ENCODE measurements at places on chromosomes 3 and 15. TPM values are rescaled to one million over a fixed set of nuclear protein-coding genes. Genes with fewer than 3 reads are reported as not detected.

DNA sequence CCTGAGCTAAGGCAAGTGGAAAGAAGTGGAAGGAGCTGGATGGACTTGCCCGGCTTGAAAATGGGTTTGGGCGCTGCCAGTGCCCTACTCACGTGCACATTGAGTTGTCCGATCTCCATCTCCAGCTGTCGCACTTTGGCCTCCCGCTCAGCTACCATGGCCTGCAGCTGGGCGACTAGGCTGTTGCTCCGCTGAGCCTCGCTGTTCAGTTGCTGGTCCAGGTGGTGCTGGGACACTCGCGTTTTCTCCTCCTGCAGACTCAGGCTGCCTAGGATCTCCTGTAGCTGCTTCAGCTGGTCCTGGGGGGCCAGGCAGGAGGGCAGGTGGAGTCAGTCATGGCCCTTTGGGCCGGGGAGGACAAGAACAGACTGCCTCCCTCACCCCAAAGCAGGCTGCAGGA, 33.0 kb upstream of the HHATL start:
- H3K36me3 ChIP-seq: no peaks in the 10 kb centered on the region
- no peak for DNase-seq
- no peaks in the 10 kb centered on the region for H3K4me1 ChIP-seq

DNA sequence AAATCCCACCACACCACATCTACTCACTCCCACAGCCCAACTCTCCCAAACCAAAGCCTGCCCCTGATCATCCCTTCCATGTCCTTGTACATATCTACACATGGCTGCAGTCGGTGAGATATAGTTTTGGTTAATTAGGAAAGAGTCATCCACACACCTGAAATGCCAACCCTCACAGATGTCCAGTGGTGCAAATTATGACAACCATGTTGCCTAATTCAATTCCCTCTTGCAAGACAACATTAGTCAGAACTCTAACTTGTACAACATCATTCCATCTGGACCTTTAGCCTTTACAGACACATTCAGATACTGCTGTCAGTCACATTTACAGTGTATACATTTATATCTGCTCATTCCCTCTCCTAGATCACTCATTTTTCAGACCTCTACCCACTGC, 41.2 kb downstream of the TUBGCP4 start:
- no peak overlapping the region for H3K4me3 ChIP-seq
- DNase-seq: no peak
- no peaks in the 10 kb centered on the region for H3K27me3 ChIP-seq
- no peak overlapping the region for H3K27ac ChIP-seq
- H3K4me1 ChIP-seq: no peaks in the 10 kb centered on the region

DNA sequence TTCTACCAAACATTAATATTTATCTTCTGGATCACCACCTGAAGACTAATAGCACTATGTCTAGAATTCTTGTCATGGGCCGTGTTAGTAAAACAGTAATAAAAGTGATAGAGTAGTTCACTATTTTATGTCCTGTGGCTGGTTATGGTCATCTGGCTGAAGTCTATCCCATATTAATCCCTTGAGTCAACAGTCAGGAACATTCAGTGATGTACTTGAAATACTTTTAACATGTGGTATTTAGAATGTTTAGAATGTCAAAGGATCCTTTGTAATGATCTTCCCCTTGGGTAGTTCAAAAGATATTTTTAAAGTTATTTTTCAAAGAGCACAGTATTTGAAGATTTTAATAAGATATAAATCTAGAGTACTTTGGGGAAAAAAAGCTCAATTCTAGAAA, 117.0 kb downstream of the MBNL1 start:
- peaks cover 37% of the 10 kb centered on the region for H3K36me3 ChIP-seq
- H3K27me3 ChIP-seq: no peaks in the 10 kb centered on the region
- peaks cover 47% of the 10 kb centered on the region for H3K4me1 ChIP-seq

- H3K4me3 ChIP-seq: no peak overlapping the region
- H3K36me3 ChIP-seq: no peaks in the 10 kb centered on the region
- H3K27me3 ChIP-seq: no peaks in the 10 kb centered on the region
- H3K27ac ChIP-seq: no peak overlapping the region
- no peak for DNase-seq
These were observed 37.0 kb downstream of the SEMA6D start for GRCh38 chr15:47754312-47754711.

DNA sequence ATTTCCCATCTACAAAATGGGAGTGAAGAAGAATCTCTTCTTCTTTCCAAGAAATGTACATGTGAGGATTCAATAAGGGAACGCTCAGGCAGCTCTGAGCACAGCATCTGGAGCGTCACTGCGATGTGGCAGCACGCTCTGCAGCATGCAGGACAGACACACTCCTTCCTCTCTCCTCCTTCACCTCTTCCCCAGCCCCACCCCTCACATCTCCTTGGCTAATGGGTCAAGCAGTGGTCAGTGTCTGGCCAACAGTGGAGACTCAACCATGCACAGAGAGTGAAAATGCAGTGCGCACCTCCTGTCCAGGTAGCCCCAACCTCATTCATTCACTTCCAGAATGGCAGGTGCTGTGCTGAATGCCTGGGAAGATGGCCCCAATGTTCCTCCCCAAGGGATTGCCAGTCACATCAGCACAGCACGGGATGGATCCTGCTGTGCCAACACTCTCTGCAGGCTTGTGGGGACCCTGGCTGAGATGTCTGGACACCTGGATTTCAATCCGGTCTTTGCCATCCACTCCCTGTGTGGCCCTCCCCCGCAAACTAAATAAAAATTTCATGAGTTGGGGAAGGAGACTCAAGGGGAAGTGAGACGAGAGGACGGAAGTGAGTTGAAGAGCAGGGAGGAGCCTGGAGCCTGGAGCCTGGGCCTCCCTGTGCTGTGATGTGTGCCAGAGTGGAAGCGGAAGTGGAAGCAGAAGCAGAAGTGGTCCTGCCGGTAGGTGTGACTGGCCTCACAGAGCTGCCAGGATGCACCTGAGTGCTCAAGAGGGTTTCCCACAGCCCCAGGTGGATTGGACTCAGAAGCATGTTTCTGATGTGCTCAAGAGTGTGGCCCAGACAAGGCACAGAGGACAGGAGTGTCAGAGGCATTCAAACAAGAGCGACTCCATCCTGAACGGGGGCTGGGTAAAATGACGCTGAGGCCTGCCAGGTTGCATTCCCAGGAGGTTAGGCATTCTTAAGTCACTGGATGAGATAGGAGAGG, 163.9 kb downstream of the SMAD6 start:
- H3K36me3 ChIP-seq: no peaks in the 10 kb centered on the region
- peaks cover 22% of the 10 kb centered on the region for H3K27me3 ChIP-seq
- no peak overlapping the region for H3K27ac ChIP-seq
- H3K4me3 ChIP-seq: no peak overlapping the region
- H3K4me1 ChIP-seq: peaks cover 13% of the 10 kb centered on the region

The XCR1 gene
- total RNA-seq: not detected

The C3orf20 gene
- total RNA-seq: 0.10 TPM

The SPINT1 gene
- 2.9 TPM for total RNA-seq

- no peaks in the 10 kb centered on the region for H3K36me3 ChIP-seq
- peaks cover 92% of the 10 kb centered on the region for H3K27me3 ChIP-seq
- peaks cover 31% of the 10 kb centered on the region for H3K4me1 ChIP-seq
- DNase-seq: no peak
- H3K27ac ChIP-seq: no peak overlapping the region
- no peak overlapping the region for H3K4me3 ChIP-seq
These were observed 7.2 kb downstream of the FOXL2 start for GRCh38 chr3:138939561-138940241.

GRCh38 chr15:80942266-80942665, 47.4 kb downstream of the MESD start:
- no peak for DNase-seq
- no peak overlapping the region for H3K4me3 ChIP-seq
- no peak overlapping the region for H3K27ac ChIP-seq

The SLC9A9 gene
- 13.8 TPM for total RNA-seq

DNA sequence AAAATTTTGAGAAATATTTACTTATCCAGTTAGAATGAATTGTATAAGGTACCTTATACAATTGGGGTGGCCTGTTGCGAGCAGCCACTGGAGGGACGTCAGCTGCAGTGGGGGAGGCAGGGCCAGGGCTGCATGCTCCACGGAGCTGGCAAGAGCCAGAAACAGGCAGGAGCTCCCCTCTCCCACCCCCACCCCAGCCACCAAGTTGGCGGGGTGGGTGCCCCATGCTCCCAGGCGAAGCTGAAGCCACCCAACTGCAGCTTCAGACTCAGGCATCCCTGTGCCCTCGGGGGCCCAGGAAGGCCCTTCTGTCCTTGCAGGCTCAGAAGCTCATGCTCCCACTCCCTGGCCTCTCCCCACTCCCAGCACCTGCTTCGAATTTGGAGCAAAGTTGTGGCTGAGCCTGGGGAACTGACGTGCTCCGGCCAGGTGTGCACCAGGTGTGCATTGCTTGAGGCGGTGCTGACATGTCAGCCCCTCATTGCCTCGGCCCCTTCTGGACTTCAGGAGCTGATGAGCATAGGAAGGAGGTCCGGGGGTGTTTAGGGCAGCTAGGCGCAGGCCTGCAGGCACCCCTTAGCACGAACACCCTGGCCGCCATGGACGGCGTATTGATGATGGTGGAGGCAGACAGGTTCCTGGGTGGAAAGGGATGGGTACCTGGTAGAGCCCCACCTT, 743.8 kb upstream of the GBE1 start:
- no peaks in the 10 kb centered on the region for H3K36me3 ChIP-seq
- no peak overlapping the region for H3K4me3 ChIP-seq
- DNase-seq: no peak
- no peak overlapping the region for H3K27ac ChIP-seq

- no peaks in the 10 kb centered on the region for H3K36me3 ChIP-seq
- H3K4me3 ChIP-seq: no peak overlapping the region
- no peaks in the 10 kb centered on the region for H3K27me3 ChIP-seq
- H3K27ac ChIP-seq: no peak overlapping the region
- DNase-seq: no peak
These were observed 337.4 kb downstream of the NLGN1 start for GRCh38 chr3:173734895-173735294.

The MYO5C gene
- total RNA-seq: 2.8 TPM

GRCh38 chr3:172846103-172846561, 95.6 kb downstream of the ECT2 start:
- no peak overlapping the region for H3K27ac ChIP-seq
- no peaks in the 10 kb centered on the region for H3K4me1 ChIP-seq
- H3K27me3 ChIP-seq: peaks cover 3% of the 10 kb centered on the region
- H3K36me3 ChIP-seq: no peaks in the 10 kb centered on the region
- DNase-seq: no peak

The NANOGP8 gene
- not detected for total RNA-seq

The APOD gene
- total RNA-seq: not detected

The VGLL3 gene
- not detected for total RNA-seq

DNA sequence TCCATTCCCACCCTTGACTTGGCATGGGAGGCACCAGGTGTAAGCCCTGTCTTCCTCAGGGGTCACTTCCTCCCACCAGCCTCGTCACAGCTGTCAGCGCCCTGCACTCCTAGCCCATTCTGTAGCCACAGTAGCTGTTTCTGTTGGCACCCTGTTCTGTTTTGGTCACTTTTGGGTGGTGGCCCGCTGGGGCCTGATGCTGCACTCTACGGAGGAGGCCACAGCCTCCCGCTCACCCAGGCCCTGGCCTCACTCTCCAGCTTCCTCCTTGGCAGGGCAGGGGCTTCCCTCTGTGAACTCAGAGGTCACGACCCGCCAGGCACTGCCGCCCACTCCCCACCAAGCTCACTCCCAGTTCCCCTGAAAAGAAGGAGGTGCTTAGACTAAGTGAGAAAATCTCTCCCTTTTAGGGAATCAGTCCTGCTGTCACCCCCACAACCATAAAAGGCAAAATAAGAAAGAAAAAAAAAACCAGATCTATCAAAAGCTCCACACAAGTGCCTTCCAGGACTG, 68.4 kb downstream of the MGLL start:
- no peaks in the 10 kb centered on the region for H3K36me3 ChIP-seq
- H3K4me1 ChIP-seq: peaks cover 6% of the 10 kb centered on the region
- no peak overlapping the region for H3K4me3 ChIP-seq

DNA sequence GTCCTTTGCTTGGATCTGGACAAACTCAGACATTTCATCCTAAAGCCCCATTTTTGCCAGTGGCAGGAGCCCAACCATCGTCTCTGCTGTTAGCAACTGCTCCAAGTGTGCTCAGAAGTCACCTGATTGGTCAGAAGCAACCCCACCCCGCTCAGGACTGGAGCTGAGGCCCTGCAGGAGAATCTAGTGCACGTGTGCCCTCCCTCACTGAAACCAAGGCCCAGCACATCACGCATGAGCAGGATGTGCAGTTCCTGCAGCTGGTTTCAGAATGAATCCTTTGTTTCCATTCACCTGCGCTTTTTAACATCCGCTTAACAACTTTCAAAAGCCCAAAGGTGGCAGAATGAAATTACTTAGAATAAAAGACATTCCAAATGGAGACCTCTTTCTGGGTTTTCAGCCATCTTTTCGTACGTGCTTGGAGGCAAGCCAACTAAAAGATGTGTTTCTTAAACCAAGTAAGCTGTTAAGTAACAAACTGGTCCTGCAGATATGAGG, 81.2 kb downstream of the SRGAP3 start:
- DNase-seq: peak; percentile 82
- H3K4me3 ChIP-seq: peak overlapping the region; percentile 35
- H3K27ac ChIP-seq: no peak overlapping the region
- H3K4me1 ChIP-seq: peaks cover 15% of the 10 kb centered on the region

DNA sequence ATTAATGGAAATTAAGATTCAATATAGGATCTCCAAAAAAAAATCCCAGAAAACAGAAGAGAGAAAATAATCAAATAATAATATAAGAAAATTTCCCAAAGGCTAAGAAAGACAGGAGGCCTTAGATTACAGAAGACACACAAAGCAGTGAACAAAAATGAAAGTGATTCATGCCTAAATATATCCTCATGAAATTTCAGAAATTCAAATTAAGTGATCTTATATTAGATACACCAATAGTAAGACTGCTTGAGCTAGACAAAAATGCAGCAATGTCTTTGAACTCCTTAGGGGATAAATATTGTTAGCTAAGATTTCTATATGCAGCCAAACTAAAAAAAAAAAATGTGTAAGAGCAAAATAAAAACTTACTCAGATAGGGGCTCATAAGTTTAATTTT, 44.6 kb upstream of the ARPP21 start:
- H3K4me1 ChIP-seq: no peaks in the 10 kb centered on the region
- H3K36me3 ChIP-seq: no peaks in the 10 kb centered on the region
- no peak overlapping the region for H3K27ac ChIP-seq
- no peak for DNase-seq
- no peak overlapping the region for H3K4me3 ChIP-seq

- H3K36me3 ChIP-seq: no peaks in the 10 kb centered on the region
- peaks cover 2% of the 10 kb centered on the region for H3K27me3 ChIP-seq
- H3K4me3 ChIP-seq: no peak overlapping the region
- H3K27ac ChIP-seq: no peak overlapping the region
These were observed 43.9 kb downstream of the ERC2 start for GRCh38 chr3:56424336-56424735.

Data from activated CD4-positive, alpha-beta T cell treated with anti-CD3 and anti-CD28 coated beads, Interleukin-2, amount 10 ng/mL, durations not matched to agents 7 days and 5 days (primary cell).